AG04449 (cell line): ENCODE measurements at places on chromosomes 1 and 21.

- no peak for DNase-seq
These were observed at the start of gene GBP4 for GRCh38 chr1:89198491-89199072. Gene GBP4 (minus strand): TSS chr1:89198942. CDS start chr1:89198834, 108 bp downstream.

GRCh38 chr21:37153935-37154350 is 80.9 kb downstream of the TTC3 start:
- DNase-seq = no peak

DNA sequence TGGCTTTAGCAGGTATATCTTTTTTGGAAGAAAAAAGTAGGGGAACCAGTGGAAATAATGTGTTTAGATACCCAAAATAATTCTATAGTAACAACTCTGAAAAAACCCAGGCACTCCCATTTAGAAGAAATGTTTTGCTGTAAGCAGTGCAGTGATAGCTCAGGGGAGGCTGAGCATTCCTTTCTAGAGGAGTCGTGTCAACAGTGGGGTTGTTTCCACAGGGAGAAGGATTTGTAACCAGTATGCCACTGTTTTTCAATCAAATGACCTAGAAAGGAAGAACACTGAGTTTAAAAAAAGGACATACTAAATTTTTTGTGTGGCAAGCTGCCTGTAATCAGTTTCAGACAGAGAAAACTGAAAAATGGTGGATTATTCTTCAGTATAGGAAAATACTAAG is 2.4 kb downstream of the PGD start:
- no peak for DNase-seq

- no peak for DNase-seq
These were observed 486.6 kb downstream of the SETD4 start for GRCh38 chr21:35573472-35574374.

- DNase-seq = no peak
These were observed 82.2 kb downstream of the NIBAN1 start for GRCh38 chr1:184892116-184892515.

DNA sequence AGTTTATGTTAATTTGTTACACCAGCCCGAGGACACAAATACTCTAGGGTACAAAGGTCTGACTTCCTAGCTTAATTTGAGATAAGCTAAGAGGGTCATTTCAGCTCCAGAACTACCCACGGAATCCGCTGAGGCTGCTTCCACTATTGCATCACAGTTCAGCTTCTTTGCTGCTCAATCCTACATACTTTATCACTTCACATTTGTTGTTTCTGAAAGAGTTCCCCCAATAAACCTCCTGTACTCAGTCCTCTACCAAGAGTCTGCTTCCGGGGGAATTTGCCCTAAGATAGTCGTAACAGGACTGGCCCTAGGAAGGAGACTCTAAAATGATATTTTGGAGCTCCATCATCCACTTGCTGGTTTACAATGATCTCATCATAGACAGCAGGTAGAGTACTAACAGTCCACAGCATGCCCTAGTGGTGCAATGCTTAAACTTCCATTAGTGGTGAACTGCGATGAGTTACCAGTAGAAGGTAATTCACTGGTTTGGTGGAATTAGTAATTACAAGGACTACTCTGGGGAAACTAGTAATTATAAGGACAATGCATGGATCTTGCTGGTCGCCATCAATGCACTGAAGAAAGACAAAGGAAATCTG is 229.3 kb downstream of the USH2A start:
- no peak for DNase-seq

DNA sequence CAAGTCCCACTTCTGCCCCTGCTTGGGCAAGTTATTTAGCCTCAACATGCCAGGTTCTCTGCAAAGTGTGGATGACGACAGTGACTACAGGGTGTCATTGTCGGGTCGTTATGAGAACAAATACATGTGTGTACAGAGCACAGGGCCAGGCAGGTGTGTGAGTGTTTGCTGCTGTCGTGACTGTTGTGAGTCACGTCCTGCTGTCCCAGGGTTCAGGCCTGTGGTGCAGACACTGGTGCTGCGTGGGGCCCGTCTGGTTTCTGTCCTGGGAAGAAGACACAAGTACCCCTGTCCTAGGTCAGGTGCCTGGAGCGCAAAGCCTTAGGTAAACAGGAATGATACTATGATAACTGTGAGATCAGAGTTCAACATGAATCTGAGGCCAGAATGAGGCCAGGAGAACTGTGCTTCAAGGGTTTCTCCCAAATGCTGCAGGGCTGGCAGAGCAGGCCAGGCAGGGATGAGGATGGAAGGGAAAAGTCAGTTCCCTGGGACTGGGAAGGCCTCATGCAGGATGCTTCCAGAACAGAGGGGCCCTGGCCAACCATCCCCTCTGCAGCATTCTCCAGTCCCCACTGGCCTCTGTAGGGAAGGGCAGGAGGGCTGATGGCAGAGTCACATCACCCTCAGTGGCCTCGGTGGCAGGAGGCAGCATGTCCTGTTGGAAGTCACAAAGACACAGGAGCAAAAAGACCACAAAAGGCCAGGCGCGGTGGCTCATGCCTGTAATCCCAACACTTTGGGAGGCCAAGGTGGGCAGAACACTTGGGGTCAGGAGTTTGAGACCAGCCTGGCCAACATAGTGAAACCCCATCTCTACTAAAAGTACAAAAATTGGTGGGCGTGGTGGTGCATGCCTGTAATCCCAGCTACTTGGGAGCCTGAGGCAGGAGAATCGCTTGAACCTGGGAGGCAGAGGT is 15.7 kb downstream of the GPR157 start:
- DNase-seq = no peak

GRCh38 chr1:92466683-92467352 is 19.9 kb downstream of the GFI1 start:
- DNase-seq = no peak

- no peak for DNase-seq
These were observed 46.9 kb upstream of the GNG12 start for GRCh38 chr1:67880056-67880601.

DNA sequence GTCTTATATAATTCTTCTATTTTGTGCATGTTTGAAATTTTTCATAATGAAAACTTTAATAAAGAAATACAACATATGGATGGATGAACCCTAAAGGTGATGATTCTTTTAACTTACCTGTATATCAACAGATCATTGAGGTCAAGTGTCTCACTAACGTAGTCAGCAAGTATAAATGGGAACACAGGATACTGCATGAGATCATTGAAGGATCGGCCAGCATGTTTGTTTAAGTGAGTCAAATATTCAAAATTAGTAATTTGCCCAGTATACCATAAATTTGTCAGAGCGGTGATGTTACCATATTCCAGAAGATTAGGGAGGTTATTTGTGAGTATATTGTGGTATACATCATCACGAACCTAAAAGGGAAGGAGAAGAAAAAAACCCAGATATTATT is 71.0 kb upstream of the GNG4 start:
- DNase-seq = no peak

- no peak for DNase-seq
These were observed 48.3 kb upstream of the TDRD10 start for GRCh38 chr1:154453574-154454352.

- no peak for DNase-seq
These were observed 23.6 kb downstream of the PCSK9 start for GRCh38 chr1:55062801-55063576.

DNA sequence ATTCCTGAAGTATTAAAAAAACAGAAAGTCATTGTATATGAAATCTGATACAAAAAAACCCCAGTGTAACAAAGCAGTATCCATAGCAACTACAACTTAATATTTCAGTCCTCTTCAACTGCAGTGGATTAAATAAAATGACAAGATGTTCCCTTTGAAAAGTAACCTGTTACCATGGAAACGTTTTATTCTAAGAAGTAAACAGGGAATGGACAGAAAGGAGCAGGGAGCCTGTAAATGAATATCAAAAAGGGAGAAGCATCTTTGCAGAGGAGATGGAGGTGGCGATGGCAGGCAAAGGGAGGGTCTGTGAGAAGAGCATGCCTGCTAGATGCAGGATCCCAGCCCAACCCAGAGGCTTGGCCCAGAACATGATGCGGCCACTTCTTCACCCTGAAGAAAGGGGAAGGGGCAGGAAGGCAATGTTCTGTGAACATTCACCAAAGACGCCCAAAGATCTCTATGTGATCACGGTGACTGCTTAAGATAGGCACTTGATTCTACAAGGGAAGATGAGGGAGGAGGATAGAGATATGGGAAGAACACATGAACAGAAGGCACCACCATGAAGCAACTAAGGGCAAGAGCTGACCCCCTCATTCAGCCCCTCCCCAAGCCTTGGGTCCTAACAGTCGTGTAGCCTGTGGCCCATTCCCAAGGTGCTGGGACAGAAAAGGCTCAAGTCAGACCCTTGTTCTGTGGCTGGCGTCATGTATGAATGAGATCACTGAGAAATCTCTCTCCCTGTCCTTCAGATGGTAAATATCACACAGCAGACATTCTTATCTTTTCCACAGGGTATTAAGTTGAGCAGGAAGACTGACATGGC is 200.0 kb downstream of the SLC45A1 start:
- DNase-seq = no peak

DNA sequence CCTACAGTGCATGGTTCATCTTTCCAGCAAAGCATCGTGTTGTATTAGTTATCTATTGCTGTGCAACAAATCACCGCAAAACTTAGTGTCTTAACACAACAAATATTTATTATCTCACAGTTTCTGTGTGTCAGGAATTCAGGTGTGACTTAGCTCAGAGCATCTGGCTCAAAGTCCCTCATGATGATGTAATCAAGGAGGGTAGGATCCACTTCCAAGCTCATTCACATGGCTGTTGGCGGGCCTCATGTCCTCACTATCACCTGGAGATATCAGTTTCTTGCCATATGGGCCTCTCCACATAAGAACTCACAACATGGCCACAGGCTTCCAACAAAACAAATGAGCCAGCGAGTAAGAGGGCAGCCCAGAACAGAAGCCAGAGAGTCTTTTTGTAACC is 135.6 kb upstream of the GJB5 start:
- no peak for DNase-seq

- no peak for DNase-seq
These were observed 631 bp upstream of the LAPTM5 start for GRCh38 chr1:30758121-30758688.

GRCh38 chr1:25899792-25900191 is 6.4 kb downstream of the STMN1 start:
- no peak for DNase-seq

GRCh38 chr1:156788136-156788535 is 20.8 kb downstream of the PRCC start:
- DNase-seq = no peak
